ENCODE measurements at places on chromosomes 5 and 9.

GRCh38 chr9:31683116-31683515 lies 701.3 kb upstream of the ACO1 start:
- peak; percentile 16 for DNase-seq

DNA sequence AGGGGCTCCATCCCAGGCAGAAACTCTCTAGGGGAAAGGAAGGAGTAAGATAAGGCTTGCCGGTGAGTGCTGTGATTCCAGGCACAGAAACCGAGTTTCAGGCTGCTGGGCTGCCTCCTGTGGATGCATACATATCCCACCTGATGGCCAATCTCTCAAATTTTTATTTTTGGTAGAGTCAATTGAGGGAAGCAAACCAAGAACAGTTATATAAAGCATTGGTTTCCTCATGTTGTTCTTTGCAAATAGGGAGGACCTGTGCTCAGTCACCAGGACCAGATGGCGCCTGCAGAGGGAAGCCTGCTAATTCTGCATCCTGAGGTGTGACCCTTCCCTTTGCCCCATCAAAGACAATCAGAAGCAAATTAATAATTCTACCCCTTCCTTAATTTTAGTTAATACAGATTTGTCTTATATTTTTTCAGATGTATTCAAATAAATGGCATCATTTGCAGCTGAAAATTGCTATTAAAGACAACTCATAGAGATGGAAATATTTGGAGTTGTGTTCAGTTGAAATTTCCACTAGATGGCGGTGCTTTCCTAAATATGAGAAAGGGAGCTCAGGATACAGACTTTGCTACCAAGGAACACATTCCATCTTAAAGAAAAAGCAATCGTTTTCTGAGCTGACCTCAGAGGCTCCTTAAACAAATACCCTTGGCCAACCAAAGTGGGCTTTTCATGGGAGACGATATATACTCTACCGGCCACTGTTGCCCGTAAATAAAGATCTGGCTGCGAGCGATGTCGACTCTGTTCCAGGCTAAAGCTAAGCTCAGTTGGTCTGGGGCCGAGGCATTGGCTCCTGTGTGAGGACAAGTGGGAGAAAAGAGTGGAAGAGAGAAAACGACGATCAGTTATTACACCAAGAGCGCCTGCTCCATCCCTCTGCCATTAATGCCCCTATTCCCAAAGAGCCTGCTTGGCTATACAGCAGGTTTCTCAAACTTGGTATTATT lies 225.7 kb upstream of the KLF9 start:
- DNase-seq: peak; percentile 67

- DNase-seq: no peak
These were observed 14.4 kb downstream of the ANKRD33B start for GRCh38 chr5:10578293-10578665.

GRCh38 chr9:135670721-135671590 lies 7.8 kb downstream of the LCN9 start:
- DNase-seq: no peak

DNA sequence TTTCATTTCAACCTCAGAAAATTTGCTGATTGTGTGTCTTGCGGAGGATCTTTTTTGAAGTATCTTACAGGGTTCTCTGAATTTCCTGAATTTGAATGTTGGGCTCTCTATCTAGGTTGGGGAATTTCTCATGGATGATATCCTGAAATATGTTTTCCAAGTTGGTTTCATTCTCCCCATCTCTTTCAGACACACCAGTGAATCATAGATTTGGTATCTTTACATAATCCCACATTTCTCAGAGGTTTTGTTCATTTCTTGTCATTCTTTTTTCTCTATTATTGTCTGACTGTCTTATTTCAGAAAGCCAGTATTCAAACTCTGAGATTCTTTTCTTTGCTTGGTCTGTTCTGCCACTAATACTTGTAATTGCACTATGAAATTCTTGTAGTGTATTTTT lies 456.9 kb downstream of the PRELID2 start:
- DNase-seq: peak; percentile 39

DNA sequence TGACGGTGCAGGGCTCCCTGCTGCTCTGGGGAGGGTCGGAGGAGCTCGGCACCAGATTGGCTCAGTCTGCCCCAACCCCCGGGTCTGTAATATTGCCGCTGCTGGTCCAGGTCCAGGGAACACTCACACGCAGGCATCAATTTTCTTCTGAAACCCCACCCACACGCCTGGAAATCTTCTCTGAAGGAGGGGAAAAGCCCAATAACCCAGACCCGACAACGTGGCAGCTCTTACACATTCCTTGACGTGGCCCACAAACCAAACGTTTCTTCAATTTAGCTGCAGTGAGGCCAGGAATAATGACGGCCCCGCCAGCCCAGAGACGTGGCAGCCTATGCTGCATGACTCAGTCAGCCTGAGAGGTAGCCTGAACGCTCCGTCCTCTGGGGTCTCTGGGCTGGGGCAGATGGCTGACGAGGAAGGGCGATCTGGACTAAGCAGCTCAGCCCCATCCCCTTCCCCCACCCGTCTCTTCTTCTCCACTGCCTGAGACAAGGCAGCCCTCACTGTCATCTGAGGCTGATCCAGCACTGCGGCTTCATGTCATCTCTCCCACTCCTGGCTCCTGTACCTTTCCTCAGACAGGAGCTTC lies 9.9 kb upstream of the SPARC start:
- peak; percentile 99 for DNase-seq

- DNase-seq: peak; percentile 85
These were observed 44.9 kb upstream of the ZNF366 start for GRCh38 chr5:72552041-72552557.

- peak; percentile 13 for DNase-seq
These were observed at the start of gene CDH12 for GRCh38 chr5:22852807-22853660. Gene CDH12, minus strand, starts transcription at chr5:22853344.

GRCh38 chr9:69122082-69122548 lies 52.0 kb upstream of the TJP2 start:
- DNase-seq: peak; percentile 80

- DNase-seq: peak; percentile 31
These were observed 19.7 kb downstream of the DNAJA1 start for GRCh38 chr9:33044677-33045282.

DNA sequence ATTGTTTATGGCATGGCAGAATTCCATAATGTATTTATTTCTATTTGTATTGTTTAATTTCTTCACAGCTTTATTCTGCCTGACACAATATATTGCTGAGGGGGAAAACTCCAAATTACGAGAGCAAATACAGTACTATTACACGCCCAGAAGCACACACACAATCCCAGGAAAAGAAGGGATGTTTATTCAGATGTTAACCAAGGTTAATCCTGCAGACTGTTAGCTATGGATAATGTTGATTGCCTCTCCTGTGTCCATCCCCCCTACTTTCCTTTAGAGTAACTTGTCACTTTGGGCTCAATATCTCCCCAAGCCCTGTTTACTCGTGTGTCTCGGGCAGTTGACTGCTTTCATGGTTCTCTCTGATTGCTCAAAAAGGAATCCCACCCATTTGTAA lies 84.2 kb upstream of the ERCC6L2 start:
- no peak for DNase-seq

- no peak for DNase-seq
These were observed 516.2 kb downstream of the ELAVL2 start for GRCh38 chr9:23309800-23310199.

DNA sequence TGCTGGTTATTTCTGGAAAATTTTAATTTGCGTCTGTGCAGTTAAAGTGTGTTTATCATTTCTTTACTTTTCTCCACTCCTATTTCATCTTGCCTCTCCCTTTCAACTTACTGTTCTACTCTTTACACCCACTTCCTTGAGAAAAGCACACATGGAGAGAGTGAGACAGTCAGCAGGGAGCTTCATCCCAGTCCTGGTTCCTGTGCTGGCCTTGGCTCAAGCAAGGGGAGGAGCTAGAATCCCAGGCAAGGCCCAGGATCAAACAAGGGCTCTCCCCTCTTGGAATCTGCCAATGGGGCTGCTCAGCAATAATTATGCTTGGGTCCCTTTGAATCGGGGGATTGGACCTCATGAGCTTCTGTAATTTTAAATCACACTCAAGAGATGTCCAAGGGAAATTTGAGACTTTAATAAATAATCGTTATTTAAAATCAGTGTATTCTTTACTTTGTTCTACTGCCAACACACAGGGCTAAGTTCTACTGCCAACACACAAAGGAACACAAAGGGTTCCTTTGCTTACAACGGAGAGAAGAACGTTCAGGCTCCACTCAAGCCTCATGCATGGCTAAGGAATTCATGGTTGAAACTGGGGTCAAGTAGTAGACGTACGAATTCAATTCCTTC lies 439.3 kb upstream of the DAB2 start:
- DNase-seq: peak; percentile 8

GRCh38 chr5:160452795-160453194 lies 31.1 kb downstream of the PTTG1 start:
- no peak for DNase-seq

DNA sequence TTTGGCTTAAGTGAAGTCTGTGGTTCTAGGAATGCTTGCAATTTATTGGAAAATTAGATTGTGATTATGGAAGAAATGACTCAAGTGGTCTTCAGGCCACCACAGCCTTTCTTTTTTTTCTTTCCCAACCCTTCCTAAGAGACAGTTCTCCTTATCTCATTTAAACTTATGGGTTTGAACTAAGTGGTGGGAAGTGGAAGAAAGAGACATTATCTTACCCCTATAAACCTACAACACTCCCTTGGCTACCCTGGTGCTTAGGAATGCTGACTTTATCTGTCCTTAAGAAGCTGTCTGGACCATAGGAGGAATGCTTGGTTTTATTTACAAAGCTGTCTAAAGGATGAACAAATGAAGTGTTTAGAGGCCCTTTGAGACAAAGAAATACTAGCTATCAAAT lies 5.1 kb upstream of the ERAP1 start:
- DNase-seq: no peak

DNA sequence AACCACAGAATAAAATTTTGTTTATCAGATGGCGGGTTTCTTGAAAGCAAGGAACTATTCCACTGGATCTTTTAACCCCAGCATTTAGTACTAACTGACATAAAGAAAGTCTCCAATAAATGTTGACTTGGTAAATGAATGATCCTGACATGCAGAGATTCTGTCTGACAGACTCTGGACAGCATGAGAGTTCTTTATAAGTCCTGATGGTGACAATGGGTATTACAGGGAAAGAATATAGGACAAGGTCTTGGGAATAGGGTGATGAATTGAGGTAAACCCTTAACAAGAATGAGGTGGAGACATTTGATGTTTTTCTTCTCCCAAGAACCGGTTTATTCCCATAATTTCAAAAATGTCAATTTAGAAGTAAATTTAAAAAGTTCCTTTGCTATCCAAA lies 453.9 kb downstream of the TUSC1 start:
- DNase-seq: no peak

GRCh38 chr5:15529821-15530220 lies 29.8 kb downstream of the FBXL7 start:
- peak; percentile 46 for DNase-seq

DNA sequence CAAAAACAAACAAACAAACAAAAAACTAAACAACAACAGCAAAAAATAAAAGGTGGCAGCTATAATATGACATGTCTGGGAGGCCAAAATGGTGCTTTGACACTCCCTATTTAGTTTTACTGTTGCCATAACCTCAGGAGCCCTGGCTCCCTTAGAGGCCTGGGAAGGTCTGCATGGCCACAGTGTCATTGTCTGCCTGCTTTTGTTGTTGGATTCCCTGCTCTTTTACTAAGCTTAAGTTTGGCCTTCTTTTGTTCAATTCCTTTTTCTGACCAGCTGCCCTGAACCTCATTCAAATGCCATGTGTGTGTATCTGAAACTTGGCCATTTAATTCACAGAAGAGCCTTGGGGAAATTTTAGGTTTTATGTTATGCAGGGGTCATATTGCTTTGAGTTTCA lies 458.2 kb downstream of the TMEM232 start:
- no peak for DNase-seq

DNA sequence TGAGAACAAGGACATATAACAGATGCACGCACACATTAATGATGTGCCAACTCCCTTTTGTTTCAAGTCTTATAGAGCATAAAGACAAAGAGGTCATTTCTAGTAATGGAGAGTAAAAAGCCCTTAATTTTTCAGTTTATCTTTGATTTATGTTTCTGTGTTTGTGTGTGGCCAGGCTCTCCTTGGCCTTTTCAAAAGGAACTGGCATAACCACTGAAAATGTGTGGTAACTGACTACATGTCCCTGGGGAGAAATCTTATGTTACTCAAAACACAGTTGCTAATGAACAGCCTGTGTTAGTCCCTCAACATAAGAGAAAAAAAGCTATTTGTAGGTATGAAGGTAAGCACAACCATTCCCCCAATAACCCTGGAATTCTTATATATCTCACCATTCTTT lies 47.6 kb upstream of the SHOC1 start:
- DNase-seq: no peak

DNA sequence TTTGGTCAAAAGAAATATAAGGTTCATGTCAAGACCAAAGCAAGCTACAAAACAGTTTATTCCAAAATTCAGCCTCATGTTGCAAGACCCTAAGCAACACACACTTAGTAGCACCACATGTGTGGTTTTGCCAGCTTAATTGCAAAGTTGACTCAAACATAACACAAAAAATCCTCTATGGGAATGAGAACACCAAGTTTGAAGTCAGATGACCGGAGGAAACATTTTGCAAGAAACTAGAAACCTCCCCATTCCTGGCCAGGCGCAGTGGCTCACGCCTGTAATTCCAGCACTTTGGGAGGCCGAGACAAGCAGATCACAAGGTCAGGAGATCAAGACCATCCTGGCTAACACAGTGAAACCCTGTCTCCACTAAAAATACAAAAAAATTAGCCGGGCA lies 261.8 kb downstream of the EBF1 start:
- no peak for DNase-seq

DNA sequence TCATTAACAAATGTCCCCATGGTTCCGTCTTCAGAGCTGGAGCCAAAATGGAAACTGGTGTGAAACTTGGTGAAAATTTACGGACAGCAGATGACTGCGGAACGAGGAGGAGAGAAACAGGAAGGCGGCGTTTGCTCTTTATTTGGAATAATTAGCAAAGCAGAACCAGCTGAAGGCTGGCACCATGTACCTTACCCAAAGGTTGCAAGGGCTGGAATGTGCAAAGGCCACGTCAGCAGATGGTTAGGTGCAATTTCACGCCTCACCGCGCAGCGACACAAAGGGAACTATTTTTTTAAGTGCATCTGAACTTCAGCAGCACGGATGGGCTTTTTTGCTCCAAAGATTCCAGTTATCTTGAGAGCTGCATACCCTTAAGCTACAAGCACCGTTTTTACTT lies 127.4 kb downstream of the COL23A1 start:
- no peak for DNase-seq

GRCh38 chr5:132293992-132294727 lies at the start of gene SLC22A4:
Gene SLC22A4, plus strand, starts transcription at chr5:132294394. Its CDS starts 223 bp downstream, at chr5:132294617.
- DNase-seq: peak; percentile 97

- no peak for DNase-seq
These were observed 29.8 kb downstream of the AHRR start for GRCh38 chr5:351084-351920.

- DNase-seq: peak; percentile 75
These were observed at the start of gene ELAVL2 for GRCh38 chr9:23826120-23826629. Gene ELAVL2, minus strand, starts transcription at chr9:23826240. Its CDS starts 64,006 bp downstream, at chr9:23762234.

Data from iris pigment epithelial cell (primary cell).